ENCODE measurements at places on chromosomes 12 and 14. TPM values are rescaled to one million over a fixed set of nuclear protein-coding genes. Genes with fewer than 3 reads are reported as not detected.
A peak's percentile ranks its signal among the peaks of the same experiment; 100 is the strongest.

The TTC7B gene
- total RNA-seq: 2.9 TPM

The OR11H12 gene
- not detected for total RNA-seq

The DTX1 gene
- total RNA-seq: 0.25 TPM

The RPL36AL gene
- total RNA-seq: 249 TPM

The CMKLR1 gene
- not detected for total RNA-seq

The PRKD1 gene
- not detected for total RNA-seq

The VSX2 gene
- not detected for total RNA-seq

The KCNC2 gene
- total RNA-seq: not detected

The PPP2R5E gene
- total RNA-seq: 45.5 TPM

The DDX23 gene
- 143 TPM for total RNA-seq

GRCh38 chr12:95701722-95702418 is 88.7 kb downstream of the NTN4 start:
- DNase-seq: no peak

- peak; percentile 70 for DNase-seq
Observed at GRCh38 chr12:50765095-50765911, 1.4 kb downstream of the ATF1 start.

GRCh38 chr14:81550001-81550637 is 16.5 kb upstream of the SEL1L start:
- no peak for DNase-seq

- no peak for DNase-seq
Observed at GRCh38 chr12:89448526-89448925, 76.1 kb downstream of the GALNT4 start.

DNA sequence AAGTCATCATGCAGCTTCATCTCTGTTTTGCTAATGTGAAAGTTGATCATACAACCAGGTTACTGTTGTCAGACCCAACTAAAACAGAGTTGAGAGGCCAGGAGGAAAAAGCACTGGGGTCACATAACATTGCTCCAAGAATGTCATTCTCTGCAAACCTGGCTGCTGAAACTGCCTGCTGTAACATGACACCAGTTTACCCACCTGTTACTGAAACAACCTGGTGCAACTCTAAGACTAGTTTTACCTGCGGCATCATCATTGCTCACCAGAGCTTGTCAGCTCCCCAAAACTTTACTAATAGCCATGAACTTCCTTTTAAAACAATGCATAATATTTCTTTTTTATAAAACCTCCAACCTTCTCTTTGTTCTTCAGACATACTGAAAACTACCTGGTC is 30.7 kb upstream of the DEGS2 start:
- DNase-seq: no peak

DNA sequence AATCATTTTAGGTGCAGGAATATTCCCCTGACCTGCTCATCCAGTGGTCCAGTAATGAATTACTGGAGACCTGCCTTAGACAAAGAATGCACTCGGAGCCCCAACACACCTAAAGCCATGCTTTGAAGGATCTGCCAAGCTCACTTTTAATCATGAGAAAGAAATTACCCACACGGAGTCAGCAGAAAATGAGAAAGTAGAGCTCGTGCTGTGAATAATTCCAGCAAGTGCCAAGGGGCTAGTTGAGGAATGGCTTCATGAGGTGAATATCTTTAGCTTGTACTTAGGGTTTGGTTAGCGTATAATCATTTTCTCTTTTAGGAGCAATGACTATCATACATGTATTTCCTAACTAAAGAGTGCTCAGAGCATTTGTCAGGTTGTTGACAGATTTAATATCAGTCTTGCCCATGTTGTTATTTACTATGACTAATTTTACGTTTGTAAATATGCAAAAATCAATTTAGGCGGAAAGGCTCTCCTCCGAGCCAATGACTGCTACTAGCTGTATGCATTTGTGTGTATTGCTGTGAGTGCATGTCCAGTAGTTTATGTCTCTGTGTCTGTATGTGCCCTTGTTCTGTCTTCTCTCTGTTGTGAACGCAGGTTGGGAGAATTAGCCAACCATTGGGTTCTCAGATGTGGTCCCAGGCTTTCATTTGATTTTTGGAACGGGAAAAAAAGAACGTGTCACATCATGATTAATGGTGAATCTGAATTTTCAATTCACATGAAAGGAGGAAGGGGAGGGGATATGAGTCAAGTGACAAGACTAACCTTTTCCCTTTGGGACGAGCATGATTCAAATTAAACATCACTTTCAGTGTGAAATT is 98.4 kb downstream of the RMST start:
- no peak for DNase-seq

DNA sequence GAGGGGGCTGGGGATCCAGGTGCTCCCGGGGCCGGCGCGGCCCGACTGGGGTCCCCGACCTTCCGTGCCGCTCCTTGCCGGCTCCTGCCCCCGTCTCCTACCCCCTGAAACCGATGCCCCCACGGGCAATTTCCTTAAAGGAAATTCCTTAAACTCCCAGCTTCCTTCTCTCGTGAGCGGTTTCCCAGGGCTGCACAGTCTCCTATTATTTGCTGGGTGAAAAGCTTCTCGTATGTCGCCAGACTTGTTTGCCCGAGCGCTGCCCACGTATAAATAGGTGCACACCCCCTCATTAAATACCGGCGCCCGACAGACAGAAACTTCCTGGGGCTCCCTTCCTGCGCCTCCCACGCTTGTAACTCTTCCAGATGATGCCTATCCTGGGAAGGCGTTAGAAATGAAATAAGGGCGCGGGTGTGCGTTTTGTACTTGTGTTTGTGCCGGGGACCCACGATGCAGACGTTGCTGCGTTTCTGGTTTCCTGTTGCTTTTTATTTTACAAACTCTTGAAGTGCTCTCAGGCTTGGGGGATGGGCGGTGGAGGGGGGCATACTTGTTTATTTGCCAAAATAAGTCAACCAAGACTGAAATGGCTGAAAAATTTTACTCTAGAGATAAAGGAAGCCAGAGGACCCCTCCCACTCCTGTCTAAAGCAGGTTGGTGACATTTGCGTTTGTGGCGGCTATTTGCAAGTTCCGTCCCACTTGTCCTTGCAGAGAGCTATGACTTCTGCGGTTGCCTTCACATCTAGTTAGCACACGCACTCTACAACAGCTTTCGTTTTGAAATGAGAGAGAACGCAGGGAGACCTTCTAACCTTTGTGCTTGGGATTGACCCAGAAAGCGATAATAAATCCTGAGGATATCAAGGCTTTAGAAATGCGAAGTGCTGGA is 1.0 kb downstream of the HIP1R start:
- peak; percentile 74 for DNase-seq

DNA sequence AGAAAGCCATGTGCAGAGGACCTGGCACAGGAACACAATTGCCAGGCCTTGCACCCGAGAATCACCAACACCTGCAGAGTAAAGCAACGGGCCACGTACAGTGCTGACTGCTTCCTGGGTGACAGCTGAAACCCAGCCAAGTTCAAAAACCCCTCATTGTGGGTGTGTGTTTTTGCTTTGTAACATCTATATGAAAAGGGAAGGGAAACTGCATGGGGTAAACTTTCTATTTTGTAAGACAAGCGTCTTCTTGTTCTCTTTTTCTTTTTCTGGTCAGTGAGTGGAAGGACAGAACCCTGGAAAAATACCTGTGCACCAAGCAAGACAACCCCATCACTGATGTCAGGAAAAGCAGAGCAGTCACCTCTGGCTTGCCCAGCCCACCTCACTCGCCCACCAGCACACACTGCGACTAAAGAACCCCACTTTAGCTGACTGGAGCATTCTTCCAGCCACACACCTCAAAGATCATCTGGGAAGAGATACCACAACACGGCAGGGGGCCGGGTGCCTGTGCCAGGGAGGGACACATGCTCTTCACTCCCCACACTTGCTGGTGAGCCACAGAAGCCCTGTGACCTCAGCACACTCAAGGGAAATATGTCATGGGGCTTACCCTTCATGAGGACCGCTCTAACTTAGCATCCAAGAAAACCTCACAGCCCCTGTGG is 172.3 kb downstream of the NDUFA12 start:
- DNase-seq: peak; percentile 23

DNA sequence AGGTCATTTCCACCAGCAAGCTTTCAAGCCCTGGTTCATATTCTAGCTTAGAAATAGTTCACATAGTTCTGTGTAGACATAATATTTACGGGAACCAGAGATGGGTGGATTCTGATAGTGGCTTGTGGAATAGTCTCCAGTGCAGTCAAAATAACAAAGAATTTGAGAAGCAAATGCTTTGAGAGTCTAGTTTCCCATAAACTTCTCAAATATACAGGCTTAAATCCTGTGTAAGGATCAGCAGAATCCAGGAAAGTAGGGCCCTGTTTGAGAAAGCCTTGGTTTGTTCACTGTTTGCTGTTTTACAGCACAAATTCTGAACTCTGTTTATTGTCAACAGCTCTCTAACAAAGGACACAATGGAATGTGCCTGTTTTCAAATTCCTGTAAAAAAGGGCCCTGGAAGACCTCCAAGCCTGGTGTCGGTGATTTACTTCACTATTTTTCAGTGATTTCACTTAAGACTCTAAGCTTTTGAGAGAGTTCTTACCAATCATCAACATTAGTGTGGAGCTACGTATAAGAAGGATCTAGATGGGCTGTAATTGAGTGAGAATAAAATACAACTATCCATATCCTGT is 11.4 kb upstream of the FOS start:
- no peak for DNase-seq

DNA sequence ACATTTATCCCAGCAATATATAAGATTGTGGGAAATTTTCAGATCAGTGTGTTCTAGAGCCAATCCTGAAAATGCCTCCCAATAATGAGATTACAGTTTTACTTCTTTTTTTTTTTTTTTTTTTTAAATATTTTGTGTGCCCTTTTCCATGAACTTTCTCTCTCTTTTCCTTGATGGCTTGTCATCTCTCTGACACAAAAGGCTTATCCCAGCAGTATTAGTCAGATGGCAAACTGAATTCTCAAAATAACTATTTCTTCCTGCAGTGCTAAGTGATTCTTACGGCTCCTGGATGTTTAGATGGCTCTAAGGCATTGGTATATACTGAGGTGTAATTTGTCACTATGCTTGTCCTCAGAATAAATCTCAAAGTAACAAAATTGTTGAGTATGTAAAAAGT is 86.7 kb downstream of the LRP6 start:
- DNase-seq: no peak

- DNase-seq: no peak
Observed at GRCh38 chr14:35242599-35243311, 49.4 kb upstream of the PSMA6 start.

- no peak for DNase-seq
Observed at GRCh38 chr12:2138871-2139308, 86.1 kb downstream of the CACNA1C start.

GRCh38 chr12:83261998-83262397 is 575.3 kb downstream of the TMTC2 start:
- no peak for DNase-seq

DNA sequence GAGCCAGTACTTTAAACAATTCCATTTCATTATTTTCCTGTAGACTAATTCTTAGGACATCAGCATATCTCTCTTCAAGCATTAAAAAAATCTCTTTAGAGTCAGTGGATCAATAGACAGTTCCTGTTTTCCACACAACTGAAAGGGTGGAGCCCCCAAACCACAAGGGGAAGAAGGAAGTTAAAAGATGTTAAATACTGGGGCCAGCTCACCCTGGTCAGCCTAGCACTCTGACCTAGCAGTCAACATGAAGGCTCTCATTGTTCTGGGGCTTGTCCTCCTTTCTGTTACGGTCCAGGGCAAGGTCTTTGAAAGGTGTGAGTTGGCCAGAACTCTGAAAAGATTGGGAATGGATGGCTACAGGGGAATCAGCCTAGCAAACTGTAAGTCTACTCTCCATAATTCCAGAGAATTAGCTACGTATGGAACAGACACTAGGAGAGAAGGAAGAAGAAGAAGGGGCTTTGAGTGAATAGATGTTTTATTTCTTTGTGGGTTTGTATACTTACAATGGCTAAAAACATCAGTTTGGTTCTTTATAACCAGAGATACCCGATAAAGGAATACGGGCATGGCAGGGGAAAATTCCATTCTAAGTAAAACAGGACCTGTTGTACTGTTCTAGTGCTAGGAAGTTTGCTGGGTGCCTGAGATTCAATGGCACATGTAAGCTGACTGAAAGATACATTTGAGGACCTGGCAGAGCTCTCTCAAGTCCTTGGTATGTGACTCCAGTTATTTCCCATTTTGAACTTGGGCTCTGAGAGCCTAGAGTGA is at the start of gene LYZ:
Gene LYZ (plus strand): TSS at position 220 of the 777 bp plus-strand sequence. CDS start 28 bp downstream, at position 248.
- DNase-seq: no peak

DNA sequence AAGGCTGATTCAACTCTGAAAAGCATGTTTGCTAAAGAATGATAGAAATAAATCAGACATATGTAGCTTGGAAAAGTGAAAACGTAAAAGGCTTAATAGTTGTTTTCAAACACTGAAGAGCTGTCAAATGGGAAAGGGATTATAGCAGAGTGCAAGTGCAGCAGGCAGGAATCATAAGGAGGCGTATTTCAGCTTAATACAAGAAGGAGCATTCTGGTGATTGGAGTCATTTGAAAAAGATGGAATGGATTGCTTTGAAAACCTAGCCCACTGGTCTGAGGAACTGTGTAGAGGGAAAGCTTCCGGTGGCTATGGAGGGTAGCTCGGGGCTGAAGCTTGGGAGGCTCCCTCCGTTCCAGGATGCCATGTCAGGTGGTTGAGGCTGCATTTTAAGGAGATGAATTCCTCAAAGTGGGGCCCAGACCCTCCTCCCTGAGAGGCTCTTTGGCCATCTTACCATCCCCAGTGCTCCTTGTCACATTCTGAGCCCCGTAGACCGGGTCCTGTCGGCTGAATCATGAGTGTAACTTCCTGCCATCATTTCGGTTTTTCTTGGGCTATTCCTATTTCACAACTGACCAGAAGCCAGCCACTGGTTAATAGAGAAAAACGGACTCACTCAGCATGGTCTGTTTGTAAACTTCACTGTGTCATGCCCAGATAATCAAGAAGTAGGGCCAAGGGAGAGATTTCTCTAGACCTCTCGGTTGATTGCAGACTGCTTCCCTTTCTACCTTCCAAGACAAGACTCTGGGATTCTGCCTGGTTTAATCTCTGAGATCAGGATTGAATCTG is 6.5 kb downstream of the WNT5B start:
- no peak for DNase-seq

- DNase-seq: no peak
Observed at GRCh38 chr12:77578466-77579220, 252.1 kb upstream of the NAV3 start.

DNA sequence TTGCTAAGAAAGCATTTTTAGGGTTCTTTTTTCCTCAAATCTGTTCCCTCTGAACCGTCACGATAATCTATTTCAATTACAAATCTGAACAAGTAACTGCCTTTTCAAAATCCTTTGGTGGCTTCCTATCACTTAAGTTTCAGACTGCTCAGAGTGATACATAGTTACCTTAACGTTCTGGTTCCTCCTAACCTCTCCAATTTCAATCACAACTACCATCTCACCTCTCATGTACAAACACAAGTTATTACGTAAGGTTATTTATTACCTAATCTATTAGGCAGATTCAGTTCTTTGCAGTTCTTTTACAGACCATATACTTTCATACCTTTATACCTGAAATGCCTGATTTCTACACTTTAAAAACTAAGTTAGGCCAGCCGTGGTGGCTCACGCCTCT is 12.1 kb downstream of the RNF212B start:
- DNase-seq: no peak

GRCh38 chr14:90714811-90715210 is 101.4 kb downstream of the TTC7B start:
- DNase-seq: no peak

GRCh38 chr12:93153321-93153720 is 224.2 kb upstream of the EEA1 start:
- no peak for DNase-seq

GRCh38 chr14:28603606-28604005 is 163.0 kb upstream of the FOXG1 start:
- no peak for DNase-seq

All from activated CD4-positive, alpha-beta T cell treated with anti-CD3 and anti-CD28 coated beads, Interleukin-2, amount 10 ng/mL, durations not matched to agents 7 days and 5 days (primary cell).